ENCODE measurements at places on chromosomes 5 and 9.

- DNase-seq = no peak
These were observed 50.9 kb upstream of the ZNF354B start for GRCh38 chr5:178808886-178809285.

- DNase-seq = peak; percentile 71
These were observed 122.3 kb upstream of the RAI14 start for GRCh38 chr5:34533582-34534522.

GRCh38 chr9:107807183-107807582, 317.6 kb upstream of the KLF4 start:
- no peak for DNase-seq

- DNase-seq = no peak
These were observed 876 bp upstream of the JAK2 start for GRCh38 chr9:4984171-4984620.

GRCh38 chr9:123680352-123680751, 249.6 kb downstream of the DENND1A start:
- no peak for DNase-seq

DNA sequence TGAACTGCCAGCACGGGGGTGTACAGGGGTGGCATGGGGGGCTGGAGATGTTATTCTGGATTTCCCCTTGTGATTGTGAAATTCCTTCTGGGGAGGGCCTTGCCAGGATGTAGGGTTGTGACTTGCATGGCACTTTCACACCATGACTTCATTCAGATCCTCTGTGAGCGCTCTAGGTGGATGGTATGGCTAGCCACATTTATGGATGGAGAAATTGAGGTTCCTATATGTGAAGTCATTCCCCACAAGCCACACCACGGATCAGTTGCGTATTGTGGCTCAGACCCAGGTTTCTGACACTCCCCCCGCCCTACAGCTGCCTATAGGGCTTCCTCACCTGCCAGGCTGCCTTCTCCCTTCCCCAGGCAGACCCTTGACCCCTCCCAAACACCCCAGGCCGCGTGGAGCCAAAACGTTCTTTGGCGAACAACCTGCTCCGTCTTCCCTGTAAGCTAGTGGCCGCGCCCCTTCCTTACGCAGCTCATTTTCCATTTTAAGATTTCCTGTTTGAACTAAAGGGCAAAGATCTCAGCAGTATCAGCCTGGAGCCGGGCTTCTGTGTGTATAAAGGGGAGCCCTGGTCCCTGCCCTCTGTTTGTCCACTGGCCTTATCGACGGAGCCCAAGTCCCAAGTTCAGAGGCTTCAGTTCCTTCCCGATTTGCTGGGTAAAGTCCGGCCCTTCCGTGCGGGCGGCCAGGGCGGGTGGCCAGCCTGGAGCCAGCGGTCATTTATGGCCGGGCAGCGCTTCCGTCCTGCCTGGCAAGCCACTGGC, 97.8 kb upstream of the KLF4 start:
- DNase-seq = no peak

DNA sequence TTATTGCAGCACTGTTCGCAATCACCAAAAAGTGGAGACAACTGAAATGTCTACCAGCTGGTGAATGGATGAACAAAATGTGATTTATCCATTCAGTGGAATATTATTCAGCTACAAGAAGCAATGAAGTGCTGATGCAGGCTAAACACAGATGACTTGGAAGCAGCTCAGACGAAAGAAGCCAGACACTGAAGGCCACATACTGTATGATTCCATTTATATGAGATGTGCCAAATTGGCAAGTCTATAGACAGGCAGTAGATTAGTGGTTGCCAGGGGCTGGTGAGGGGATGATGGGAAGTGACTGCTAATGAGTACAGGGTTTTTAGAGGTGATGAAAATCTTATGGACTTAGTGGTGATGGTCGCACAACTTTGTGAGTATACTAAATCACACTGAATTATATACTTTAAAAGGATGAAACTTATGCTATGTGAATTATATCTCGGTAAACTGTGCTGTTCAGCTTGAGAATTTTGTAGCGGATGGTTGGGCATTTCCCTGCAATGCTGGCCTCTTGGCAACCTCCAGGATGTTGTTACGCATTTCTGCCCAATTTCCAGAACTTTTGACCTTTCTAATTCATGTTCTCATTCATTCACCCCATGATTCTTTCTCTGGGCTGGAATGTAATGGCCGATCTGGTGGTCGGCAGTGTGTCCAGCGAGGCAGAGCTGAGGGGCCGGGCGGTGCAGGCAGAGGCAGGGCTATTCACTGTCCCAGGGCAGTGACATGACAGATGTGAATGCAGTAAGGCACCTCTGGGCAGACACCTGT, 22.0 kb upstream of the WNK2 start:
- no peak for DNase-seq

DNA sequence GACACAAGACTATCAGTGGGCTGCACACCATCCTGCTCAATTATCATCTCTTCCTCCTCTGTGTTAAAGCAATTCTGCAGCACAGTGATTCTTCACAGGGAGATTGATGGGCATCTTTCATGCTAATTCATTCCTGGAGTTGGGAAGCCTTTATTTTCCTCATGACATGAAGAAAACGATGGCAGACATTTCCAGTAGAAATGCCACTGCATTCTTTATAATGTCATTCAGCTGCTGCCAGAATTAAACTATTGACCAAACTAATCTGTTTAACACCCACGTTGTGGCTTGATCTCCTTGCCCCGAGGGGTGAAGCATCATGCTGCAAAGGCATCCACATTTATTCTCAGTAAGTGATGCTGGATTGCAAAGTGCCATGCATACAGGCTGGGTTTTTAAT, 273.0 kb downstream of the SPOCK1 start:
- DNase-seq = no peak

DNA sequence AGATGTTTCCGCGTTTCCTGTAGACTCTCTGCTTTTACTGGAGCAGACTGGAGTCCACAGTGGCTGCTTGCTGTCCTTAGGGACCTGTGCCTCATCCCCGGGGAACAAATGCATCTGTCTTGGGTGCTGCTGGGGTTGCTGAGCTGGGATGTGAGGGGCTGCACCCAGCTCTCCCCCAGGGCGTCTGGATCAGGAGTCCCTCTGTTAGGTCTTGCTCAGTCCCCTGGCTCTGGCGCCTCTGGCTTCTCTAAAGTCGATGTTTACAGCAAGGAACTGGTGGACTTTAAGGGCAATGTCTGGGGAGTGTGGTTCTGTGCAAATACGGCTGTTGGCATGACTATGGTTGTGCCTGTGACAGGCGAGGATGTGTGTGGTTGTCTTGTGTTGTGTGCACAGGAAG, 91.4 kb downstream of the CACNA1B start:
- DNase-seq = no peak

- no peak for DNase-seq
These were observed 291.6 kb downstream of the TLE1 start for GRCh38 chr9:81397481-81398381.

DNA sequence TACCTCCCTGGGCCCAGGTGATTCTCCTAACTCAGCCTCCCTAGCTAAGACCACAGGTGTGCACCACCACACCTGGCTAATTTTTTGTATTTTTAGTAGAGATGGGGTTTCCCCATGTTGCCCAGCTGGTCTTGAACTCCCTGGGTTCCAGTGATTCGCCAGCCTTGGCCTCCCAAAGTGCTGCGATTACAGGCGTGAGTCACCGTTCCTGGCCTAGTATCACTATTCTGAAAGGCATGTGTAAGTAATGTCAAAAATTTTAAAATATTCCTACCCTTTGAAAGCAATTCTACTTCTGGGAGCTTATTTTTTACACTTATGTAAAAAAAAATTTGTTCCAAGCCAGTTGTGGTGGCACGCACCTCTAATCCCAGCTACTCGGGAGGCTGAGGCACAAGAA, 27.1 kb upstream of the TLE1 start:
- no peak for DNase-seq

- DNase-seq = peak; percentile 47
These were observed 49.4 kb downstream of the PLK2 start for GRCh38 chr5:58410441-58410840.

DNA sequence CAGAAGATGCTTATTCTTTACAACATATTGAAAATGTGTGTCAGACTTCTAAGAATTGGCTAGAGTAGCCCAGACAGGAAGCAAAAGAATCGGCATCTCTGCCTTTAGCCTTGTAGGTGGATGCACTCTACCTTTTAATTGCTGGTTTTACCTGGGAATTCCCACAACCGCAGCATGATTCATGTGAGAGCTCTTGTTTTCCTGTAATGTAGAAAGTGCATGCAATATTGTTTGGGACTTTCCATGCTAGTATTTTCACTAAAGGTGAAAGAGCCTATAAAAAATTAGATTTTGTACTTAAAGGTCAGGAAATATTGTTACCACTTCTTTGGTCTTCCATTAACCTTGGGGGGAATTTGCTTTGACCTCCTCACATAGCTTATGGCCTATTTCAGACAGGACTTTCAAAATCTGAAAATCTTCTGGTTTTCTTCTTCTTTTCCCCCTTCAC, 89.8 kb downstream of the NTRK2 start:
- DNase-seq = no peak

GRCh38 chr5:168005093-168005492, 286.4 kb upstream of the WWC1 start:
- no peak for DNase-seq

- DNase-seq = no peak
These were observed 207.5 kb downstream of the CHSY3 start for GRCh38 chr5:130111746-130112145.

DNA sequence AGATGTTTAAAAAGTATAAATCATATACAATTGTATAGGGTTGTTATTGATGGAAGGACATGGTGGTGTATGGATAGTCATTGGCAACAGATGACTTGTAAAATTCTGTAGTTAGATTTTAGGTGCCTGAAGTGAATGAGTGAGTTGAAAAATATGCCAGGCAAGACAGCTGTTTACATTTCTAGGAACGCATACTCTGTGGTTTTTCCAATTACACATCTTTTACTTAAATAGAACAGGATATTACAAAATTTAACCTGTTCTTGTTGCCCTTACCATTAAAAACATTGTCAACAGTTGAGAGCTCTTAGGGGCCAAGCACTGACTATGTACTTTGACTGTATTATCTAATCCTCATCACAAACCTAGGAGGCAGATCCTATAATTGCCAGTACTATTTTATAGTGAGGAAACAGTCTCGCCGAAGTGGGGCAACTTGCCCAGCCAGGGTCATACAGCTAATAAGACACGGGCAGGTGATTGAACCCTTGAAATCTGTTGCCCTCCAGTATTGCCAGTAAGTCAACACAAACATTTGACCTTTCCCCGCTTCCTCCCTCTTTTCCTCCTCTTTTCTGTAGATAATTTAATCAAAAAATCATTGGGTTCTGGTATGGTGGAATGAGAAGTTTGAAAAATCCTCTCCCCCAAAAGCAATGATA, 88.6 kb downstream of the MACROH2A1 start:
- peak; percentile 54 for DNase-seq

DNA sequence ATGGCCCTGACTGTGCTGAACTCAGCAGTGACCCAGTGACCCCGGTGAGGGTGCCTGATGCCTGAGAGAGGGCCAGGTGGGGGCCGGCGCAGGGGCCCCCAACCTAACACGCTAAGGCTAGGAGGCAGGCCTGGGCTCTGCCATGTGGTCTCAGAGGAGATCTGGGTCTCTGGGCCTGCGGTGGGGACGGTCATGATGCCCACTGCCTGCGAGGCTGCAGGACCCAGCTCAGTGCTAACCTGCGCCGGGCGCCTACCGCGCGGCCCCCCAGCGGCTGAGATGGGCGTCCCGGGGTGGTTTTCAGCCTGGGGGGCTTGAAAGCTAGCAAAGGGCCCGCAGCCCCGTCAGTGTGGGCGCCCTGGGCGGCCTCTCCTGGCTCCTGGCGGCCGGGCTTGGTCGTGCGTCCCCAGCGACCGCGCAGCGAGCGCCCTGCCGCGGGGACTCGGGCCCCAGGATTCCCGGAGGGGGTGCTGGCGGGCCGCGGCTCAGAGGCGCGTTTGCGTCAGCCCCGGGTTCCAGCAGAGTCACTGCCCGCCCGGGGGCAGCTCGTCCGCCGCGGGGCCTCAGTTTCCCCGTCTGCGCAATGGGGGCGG, 2.5 kb downstream of the EGFL7 start:
- DNase-seq = no peak

- DNase-seq = no peak
These were observed 82.4 kb upstream of the PPP1R26 start for GRCh38 chr9:135397142-135397541.

GRCh38 chr9:136646827-136647711, 15.6 kb upstream of the EGFL7 start:
- no peak for DNase-seq

GRCh38 chr5:179273441-179274145, 71.7 kb downstream of the ADAMTS2 start:
- DNase-seq = no peak

DNA sequence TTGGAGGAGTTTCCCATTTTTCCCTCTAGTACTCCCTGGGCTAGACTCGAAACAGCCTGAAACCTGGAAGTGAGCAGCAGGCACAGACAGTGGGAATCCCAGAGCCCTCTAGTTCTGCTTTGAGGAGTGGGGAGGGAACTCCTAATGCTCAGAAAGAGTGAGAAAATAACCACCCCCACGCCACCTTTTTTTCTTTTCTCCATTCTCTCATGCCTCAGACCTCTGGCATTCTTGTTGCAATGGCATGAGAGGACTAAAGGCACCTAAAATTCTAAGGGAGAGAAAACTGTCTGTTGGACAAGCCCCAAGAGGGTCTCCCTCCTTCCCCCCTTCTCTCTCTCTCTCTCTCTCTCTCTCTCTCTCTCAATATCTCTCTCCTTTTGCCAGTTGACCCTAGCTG, 15.1 kb upstream of the IRF1 start:
- no peak for DNase-seq

GRCh38 chr5:18732556-18733479, 1098.6 kb downstream of the TAF11L14 start:
- no peak for DNase-seq

DNA sequence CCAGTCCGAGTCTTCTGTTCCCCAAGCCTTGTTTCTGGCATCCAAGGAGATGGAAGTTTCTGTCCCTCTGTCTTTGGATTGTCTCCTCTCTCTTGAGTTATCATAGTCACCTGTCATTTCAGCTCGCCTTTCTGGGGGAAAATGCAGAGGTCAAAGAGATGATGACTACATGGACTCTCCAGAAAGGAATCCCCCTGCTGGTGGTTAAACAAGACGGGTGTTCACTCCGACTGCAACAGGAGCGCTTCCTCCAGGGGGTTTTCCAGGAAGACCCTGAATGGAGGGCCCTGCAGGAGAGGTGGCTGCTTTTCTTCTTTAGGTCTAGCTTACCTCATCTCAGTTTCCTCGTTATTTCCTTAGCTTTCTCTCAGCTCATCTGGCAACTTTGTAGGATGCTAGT, 25.1 kb downstream of the ERAP2 start:
- DNase-seq = no peak

DNA sequence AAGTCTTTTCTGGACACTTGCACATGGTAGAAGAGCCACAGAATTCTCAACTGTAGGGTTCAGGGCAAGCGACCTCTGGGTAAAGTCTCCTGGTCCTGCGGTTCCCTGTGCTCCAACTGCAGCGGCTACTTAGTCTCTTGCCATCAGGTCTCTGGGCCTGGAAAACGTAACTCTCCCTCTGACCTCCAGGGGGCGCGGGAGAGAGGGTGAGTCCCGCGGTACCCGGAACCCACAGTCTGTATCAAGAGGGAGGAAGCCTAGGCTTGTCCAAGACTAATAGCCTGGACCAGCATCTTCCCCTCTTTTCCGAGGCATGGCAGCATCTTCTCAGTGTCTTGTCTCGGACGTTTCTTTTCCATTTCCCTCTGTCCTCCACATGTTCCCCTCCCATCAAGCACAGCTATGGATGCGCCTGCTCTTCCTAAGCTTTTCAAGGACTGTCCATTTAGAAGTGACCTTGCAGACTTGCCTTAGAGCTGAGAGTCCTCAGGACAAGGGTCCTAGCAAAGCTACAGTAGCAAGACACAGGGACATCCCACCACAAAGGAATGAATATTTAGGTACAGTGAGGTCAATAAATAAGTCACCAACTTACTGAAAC, 59.3 kb downstream of the FSTL4 start:
- DNase-seq = no peak

GRCh38 chr5:132549576-132549975, 6.3 kb upstream of the IL5 start:
- DNase-seq = no peak

Data from AG09309 (cell line).